Osteocyte (in vitro differentiated cells): ENCODE measurements at places on chromosomes 2 and 18. TPM values are rescaled to one million over a fixed set of nuclear protein-coding genes. Genes with fewer than 3 reads are reported as not detected.
A peak's percentile ranks its signal among the peaks of the same experiment; 100 is the strongest.

GRCh38 chr2:96114546-96114902 lies 1.8 kb downstream of the ADRA2B start:
- H3K27me3 ChIP-seq: peaks cover 19% of the 10 kb centered on the region
- peak overlapping the region; percentile 22 for H3K4me3 ChIP-seq
- no peak overlapping the region for H3K27ac ChIP-seq
- peaks cover 6% of the 10 kb centered on the region for H3K4me1 ChIP-seq

DNA sequence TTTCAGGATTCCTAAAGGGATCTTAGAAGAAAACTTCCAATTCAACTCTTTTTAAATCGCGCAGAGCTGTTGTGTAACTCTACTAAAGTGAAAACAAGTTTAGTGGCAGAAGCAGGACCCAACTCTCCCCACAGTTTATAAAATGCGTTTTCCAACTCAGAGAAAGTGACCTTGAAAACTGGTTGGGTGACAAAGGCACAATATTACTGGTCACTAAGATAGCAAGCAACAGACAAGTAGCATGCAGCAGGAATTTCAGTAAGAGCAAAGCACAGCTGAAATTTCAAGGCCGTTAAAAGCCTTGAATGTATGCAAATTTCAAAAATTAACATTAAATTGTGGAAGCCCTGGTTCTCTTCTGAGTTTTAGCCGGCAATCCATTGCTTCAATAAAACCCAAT lies 66.9 kb downstream of the STK39 start:
- H3K27ac ChIP-seq: no peak overlapping the region
- DNase-seq: no peak
- H3K27me3 ChIP-seq: no peaks in the 10 kb centered on the region
- H3K4me1 ChIP-seq: peaks cover 36% of the 10 kb centered on the region
- H3K36me3 ChIP-seq: peaks cover 17% of the 10 kb centered on the region

DNA sequence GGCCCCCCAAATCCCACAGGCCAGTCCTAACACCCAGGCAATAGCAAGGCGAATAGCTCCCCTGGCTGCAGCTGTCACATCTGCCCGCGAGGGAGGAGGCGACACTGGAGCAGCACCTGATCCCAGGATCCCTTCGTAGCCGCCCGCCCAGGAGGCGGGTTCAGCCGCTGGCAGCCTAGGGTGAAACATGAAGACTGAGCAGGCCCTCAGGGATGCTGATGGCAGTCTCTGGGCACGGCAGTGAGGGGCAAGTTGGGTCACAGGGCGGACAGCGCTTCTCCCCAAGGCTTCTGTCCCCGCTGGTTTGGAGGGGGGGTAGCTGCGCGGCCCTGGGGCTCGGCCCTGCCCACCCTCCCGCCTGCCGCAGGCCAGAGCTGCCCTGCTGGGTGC lies 1.9 kb downstream of the DNMT3A start:
- H3K27ac ChIP-seq: no peak overlapping the region
- peak overlapping the region; percentile 62 for H3K4me3 ChIP-seq
- H3K36me3 ChIP-seq: peaks cover 3% of the 10 kb centered on the region
- H3K27me3 ChIP-seq: no peaks in the 10 kb centered on the region

DNA sequence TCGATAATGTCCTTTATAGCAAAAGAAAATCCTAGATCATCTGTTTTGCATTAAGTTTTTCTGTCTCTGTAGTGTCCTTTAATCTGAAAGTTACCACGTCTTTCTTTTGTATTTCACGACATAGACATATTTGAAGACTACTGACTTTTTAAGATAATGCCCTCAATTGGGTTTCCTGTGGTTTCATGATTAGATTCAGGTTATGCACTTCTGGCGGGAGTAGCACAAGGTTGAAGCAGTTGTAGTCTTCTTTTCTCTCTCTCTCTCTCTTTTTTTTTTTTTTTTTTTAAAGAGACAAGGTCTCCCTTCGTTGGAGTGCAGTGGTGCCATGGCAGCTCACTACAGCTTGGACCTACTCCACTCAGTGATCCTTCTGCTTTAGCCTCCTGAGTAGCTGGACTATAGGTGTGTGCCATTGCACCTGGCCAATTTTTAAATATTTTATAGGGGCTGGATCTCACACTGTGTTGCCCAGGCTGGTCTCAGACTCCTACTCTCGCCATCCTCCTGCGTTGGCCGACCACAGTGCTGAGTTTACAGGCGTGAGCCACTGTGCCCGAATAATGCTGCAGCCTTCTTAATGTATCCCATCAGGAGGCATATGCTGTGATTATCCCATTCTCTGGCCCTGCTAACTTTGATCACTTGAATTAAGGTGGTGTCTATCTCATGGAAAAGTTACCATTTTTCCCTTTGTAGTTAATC lies 3.9 kb downstream of the INPP4A start:
- DNase-seq: no peak
- H3K4me3 ChIP-seq: no peak overlapping the region
- no peaks in the 10 kb centered on the region for H3K36me3 ChIP-seq
- H3K4me1 ChIP-seq: peaks cover 20% of the 10 kb centered on the region

DNA sequence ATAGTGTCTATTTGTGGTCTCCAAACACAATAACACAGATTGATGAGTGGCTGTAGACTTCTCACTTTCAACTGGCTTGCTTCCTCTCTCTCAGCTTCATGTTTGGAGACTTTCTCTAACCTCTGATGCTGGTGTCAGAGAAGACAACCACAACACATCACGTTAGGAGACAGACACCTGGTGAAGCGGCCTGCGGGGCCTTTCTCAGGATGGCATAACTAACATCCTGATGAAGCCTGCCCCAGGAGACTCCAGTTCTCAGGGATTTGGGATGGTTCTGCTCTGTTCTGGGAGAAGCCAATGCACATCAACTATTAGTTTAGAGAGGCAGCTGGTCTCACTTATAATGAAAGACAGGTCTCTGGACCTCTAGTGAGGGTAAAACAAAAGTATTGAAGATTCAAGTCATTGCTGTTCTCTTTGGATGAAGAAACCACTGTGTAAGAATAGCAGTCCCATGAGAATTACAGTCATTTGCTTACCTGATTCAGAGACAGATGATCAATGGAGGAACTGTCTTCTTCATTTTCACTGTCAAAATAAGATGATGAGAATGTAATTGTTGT lies 2.0 kb downstream of the IL1A start:
- no peaks in the 10 kb centered on the region for H3K36me3 ChIP-seq
- H3K4me1 ChIP-seq: peaks cover 7% of the 10 kb centered on the region
- no peak overlapping the region for H3K27ac ChIP-seq
- no peak for DNase-seq
- no peaks in the 10 kb centered on the region for H3K27me3 ChIP-seq
- no peak overlapping the region for H3K4me3 ChIP-seq

- no peak overlapping the region for H3K27ac ChIP-seq
- H3K27me3 ChIP-seq: peaks cover 52% of the 10 kb centered on the region
- H3K36me3 ChIP-seq: no peaks in the 10 kb centered on the region
- H3K4me3 ChIP-seq: no peak overlapping the region
- H3K4me1 ChIP-seq: no peaks in the 10 kb centered on the region
- DNase-seq: no peak
These were observed 11.8 kb downstream of the INHBB start for GRCh38 chr2:120357768-120358167.

GRCh38 chr2:10721396-10722251 lies at the start of gene ATP6V1C2:
TSS of gene ATP6V1C2 (plus strand) at chr2:10721630. CDS start at chr2:10722850, 1,220 bp downstream.
- no peaks in the 10 kb centered on the region for H3K36me3 ChIP-seq
- DNase-seq: no peak
- no peak within 1 kb of the TSS for H3K27ac ChIP-seq
- H3K4me3 ChIP-seq: peak within 1 kb of the TSS; percentile 63

GRCh38 chr2:240455272-240455646 lies 19.8 kb downstream of the GPC1 start:
- no peak for DNase-seq
- H3K4me3 ChIP-seq: peak overlapping the region; percentile 77
- H3K4me1 ChIP-seq: peaks cover 50% of the 10 kb centered on the region
- no peak overlapping the region for H3K27ac ChIP-seq

- no peaks in the 10 kb centered on the region for H3K27me3 ChIP-seq
- no peak for DNase-seq
These were observed 326.2 kb upstream of the FSHR start for GRCh38 chr2:49480520-49480919.

- H3K27ac ChIP-seq: no peak overlapping the region
- no peaks in the 10 kb centered on the region for H3K27me3 ChIP-seq
- peaks cover 24% of the 10 kb centered on the region for H3K4me1 ChIP-seq
- DNase-seq: no peak
- peaks cover 2% of the 10 kb centered on the region for H3K36me3 ChIP-seq
These were observed 1.6 kb downstream of the WDR7 start for GRCh38 chr18:56652802-56653201.

DNA sequence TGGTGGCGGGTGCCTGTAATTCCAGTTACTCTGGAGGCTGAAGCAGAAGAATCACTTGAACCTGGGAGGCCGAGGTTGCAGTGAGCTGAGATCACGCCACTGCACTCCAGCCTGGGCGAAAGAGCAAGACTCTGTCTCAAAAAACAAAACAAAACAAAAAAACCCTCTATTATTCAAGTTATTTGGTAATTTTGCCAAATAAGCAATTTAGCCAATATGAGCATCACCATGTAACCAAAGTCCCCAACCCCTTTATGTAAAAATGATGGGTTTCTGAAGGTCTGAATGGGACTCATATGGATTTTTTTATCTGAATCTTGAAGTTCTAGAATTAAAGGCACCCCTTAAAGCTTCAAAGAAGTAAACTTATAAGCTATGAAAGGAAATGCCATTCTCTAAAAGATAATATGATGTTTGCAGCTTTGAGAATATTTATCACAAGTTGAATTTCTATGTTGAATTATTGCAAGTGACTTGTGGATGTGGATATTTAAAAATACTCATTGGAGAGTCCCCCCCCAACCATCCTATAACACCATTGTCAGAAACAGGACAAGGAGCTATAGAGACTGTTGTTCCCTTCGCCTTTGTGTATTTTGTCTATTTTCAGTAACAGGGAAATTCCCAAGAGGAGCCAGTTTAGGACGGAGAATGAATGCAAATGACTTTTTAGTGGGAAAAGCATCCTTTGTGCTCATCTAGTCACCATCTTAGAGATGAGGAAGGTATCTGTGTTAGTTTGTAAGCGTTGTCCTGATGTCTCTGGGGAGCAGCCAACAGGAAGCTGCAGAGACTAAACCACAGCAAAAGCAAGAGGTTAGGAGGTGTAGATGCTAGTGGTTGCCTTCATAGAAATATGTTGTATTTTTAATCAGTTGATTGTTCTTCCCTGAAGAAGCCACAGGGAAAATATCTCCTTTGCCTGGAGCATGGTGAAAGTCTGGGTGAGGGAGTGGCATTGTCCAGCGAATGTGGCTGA lies 68.3 kb downstream of the TET3 start:
- H3K4me1 ChIP-seq: peaks cover 11% of the 10 kb centered on the region
- H3K27ac ChIP-seq: no peak overlapping the region
- H3K27me3 ChIP-seq: no peaks in the 10 kb centered on the region
- H3K36me3 ChIP-seq: peaks cover 24% of the 10 kb centered on the region
- no peak overlapping the region for H3K4me3 ChIP-seq

GRCh38 chr2:149389506-149390167 lies 59.2 kb downstream of the LYPD6 start:
- no peaks in the 10 kb centered on the region for H3K27me3 ChIP-seq
- no peak overlapping the region for H3K27ac ChIP-seq
- H3K4me1 ChIP-seq: peaks cover 12% of the 10 kb centered on the region
- no peak overlapping the region for H3K4me3 ChIP-seq
- no peak for DNase-seq
- H3K36me3 ChIP-seq: no peaks in the 10 kb centered on the region

DNA sequence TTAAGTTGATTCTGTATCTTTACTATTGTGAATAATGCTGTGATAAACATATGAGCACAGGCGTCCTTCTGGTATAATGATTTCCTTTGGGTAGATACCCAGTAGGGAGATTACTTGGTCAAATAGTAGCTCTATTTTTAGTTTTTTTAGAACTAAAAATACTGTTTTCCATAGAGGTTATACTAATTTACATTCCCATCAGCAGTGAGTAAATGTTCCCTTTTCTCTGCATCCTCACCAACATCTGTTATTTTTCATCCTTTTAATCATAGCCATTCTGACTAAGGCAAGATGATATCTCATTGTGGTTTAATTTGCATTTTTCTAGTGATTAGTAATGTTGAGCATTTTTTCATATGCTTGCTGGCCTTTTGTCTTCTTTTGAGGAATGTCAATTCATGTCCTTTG lies 35.1 kb downstream of the PMS1 start:
- DNase-seq: no peak
- no peak overlapping the region for H3K4me3 ChIP-seq
- no peak overlapping the region for H3K27ac ChIP-seq

- peaks cover 24% of the 10 kb centered on the region for H3K27me3 ChIP-seq
- no peak overlapping the region for H3K4me3 ChIP-seq
- peaks cover 4% of the 10 kb centered on the region for H3K4me1 ChIP-seq
- H3K27ac ChIP-seq: no peak overlapping the region
- H3K36me3 ChIP-seq: no peaks in the 10 kb centered on the region
These were observed 6.9 kb upstream of the RALB start for GRCh38 chr2:120245520-120246332.

DNA sequence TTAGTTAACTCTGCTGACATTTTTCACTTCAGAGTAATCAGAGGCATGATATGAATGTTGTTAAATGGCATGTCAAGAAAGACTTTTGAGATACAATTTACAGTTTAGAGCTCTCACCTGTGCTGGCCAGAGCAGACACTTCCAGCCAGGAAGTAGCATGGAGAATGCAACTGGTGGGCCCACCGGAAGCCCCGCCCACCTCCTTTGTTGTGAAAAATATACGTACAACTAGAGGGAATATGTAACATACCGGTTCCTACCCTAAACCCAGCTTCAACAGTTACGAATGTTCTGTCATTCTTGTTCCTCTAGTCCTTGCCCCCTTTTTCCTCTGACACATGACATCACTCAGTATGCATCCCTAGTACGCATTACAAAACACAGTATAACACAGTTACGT lies 70.2 kb upstream of the ITM2C start:
- H3K27me3 ChIP-seq: no peaks in the 10 kb centered on the region
- no peak for DNase-seq
- peaks cover 31% of the 10 kb centered on the region for H3K36me3 ChIP-seq
- H3K4me1 ChIP-seq: peaks cover 61% of the 10 kb centered on the region
- peak overlapping the region; percentile 98 for H3K27ac ChIP-seq

GRCh38 chr2:196233805-196234475 lies 62.6 kb upstream of the STK17B start:
- peaks cover 35% of the 10 kb centered on the region for H3K4me1 ChIP-seq
- no peak overlapping the region for H3K4me3 ChIP-seq
- no peak for DNase-seq
- peaks cover 13% of the 10 kb centered on the region for H3K36me3 ChIP-seq

DNA sequence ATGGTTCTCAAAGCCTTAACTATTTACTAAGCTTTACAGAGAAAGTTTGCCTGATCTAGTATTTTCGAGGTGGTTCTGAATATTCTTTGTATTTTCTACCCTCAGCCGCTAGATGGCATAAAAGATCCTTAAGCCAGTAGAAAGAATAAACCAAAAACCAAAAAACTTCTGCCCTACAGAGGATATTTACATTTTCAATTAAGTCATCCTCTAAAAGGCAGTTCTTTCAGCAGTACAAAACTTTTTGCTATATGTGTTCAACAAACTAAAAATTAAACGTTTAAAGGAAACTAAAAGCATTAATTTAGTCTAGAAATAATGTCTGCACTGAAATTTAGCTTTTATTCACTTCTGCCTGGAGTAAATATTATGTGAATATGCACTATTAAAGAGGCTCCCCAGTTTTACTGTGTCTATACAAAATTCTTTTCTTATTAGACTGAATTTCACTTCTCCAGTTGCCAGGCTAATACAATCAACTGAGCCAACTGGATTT lies 297.5 kb downstream of the PIEZO2 start:
- H3K36me3 ChIP-seq: peaks cover 29% of the 10 kb centered on the region
- peak overlapping the region; percentile 13 for H3K27ac ChIP-seq
- H3K4me3 ChIP-seq: no peak overlapping the region
- H3K4me1 ChIP-seq: peaks cover 14% of the 10 kb centered on the region
- no peaks in the 10 kb centered on the region for H3K27me3 ChIP-seq

HOXD8 gene
- not detected in 2 replicates for total RNA-seq

THSD7B gene
- total RNA-seq: 0.37 TPM in 1 of 2 replicates, not detected in the other

ADCYAP1 gene
- total RNA-seq: not detected in 2 replicates

BOLL gene
- total RNA-seq: not detected in 2 replicates

RFTN2 gene
- total RNA-seq: 29.4 and 30.6 TPM in 2 replicates

TRPM8 gene
- not detected in 2 replicates for total RNA-seq

RPRM gene
- not detected in 2 replicates for total RNA-seq
